ENCODE measurements at places on chromosomes 7 and 10.

- DNase-seq: no peak
Measured at GRCh38 chr7:136114966-136115762, 138.0 kb upstream of the MTPN start.

DNA sequence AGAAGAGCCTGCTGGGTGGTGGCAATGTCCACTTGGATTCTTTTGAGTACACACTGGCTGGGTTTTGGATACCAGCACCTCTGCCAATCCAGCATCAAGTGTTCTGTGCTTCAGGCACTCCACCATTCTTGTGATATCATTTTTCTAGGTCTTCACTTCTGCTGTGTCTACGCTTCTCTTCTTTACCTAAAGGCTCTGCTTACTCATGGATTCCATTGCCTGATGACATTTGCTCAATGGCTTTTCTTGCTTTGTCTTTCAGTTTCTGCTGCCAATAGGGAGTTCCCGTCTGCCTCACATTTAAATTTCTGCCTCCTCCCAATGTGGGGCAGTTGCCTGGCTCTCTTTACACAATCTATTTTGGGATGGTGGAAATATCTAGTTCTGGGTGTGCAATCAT lies 12.7 kb upstream of the PAPSS2 start:
- DNase-seq: no peak

DNA sequence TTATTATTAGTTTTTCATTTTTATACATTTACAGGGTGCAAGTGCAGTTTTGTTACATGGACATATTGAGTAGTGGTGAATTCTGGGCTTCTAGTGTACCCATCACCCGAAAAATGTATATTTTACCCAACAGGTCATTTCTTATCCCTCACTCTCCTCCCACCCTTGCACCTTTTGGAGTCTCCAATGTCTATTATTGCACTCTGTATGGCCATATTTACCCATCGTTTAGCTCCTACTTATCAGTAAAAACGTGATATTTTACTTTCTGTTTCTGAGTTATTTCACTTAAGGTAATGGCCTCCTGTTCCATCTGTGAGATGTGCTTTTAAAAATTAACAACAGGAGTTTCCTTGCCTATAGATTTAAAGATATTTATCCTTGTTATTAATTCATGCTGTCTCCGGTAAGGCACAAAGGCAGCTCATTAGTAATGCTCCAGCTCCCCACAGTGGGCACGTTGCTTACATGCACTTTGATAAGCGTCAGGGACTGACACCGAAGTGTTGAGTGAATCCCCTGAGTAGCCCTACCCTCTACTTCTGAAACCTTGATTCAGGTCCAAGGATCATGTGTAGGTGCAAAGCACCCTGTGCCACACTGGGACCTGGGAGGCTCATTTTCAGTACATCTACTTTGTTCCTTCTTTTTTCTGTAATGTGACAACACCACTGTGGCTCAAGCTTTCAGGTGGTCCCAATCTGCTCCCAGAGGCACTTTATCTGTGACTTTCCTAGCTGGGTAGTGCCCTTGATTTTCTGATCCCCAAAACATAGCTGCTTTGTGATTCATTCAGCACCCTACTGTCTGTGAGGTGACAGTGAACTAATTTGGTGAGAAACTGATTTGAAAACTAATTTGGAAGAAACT lies 27.3 kb downstream of the HYAL4 start:
- peak; percentile 63 for DNase-seq

DNA sequence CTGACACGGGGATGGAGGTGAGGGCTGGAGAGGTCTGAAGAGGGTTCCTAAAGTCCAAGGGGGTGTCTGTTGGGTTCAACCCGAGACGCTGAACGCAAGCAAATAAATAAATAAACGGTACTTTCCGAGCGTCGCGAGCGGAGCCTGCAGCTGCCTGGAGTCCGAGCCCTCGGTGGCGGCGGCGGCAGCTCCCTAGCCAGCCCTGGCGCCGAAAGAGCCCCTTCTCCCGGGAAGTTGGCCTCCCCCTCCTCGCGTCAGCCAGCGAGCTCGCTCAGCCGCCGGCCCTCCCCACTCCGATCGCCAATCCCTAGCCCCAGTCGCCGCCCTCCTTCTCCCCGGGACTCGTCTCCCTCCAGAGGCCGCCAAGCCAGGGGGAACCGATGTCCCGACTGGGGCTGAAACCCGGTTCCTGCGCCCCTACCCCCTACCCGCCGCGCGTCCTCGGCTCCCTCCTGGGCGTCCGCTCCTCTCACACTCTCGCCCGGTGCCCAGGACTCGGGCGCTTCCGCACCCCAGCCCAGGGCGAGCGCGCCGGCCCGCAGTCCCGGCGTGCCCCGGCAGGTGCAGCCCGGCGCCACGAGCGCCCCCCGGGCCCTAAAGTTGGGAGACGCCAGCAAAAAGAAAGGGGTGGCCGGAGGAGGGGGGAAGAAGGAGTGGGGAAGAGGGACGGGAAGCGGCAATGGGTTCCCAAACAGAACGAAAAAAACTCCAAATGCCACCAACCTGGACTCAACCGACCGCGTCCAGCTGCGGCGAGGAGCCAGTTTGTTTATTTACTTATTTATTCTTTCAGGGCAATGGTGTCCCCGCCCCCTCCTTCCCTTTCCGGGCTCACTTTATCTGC lies at the start of gene GFRA1:
Gene GFRA1, minus strand, starts transcription at position 767 of the 844 bp plus-strand sequence. CDS start 1,177 bp downstream, outside the sequence.
- peak; percentile 16 for DNase-seq

- DNase-seq: no peak
Measured at GRCh38 chr10:106023329-106023728, 1141.2 kb downstream of the SORCS1 start.

DNA sequence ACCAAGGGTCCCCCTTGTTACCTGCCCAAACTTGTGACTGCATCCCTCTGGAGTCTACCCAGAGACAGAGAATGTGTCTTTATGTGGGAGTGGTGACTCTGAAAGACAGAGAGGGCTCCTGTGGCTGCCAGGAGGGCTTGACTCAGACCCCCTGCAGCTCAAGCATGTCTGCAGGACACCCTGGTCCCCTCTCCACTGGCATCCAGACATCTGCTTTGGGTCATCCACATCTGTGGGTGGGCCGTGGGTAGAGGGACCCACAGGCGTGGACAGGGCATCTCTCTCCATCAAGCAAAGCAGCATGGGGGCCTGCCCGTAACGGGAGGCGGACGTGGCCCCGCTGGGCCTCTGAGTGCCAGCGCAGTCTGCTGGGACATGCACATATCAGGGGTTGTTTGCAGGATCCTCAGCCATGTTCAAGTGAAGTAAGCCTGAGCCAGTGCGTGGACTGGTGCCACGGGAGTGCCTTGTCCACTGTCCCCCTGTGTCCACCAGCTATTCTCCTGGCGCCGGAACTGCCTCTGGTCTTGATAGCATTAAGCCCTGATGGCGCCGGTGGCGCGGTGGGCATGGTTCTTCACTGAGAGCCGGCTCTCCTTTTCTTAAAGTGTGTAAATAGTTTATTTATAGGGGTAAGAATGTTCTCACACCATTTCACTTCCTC lies 19.4 kb upstream of the SH2D4B start:
- DNase-seq: no peak

DNA sequence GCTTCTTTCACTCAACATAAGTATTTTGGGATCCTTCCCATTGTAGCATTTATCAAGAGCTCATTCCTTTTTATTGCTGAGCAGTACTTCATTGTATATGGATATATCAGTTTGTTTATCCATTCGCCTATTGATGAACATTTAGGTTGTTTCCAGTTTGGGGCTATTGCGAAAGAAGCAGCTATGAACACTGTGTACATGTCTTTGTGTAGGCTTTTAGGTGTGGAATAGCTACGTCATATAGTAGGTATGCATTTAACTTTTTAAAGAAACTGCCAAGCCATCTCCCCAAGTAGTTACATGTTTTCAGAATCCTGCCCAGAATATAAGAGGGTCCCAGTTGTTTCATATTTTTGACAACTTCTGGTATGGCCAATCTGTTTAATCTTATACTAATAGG lies 468.1 kb downstream of the IPMK start:
- no peak for DNase-seq

- no peak for DNase-seq
Measured at GRCh38 chr10:79420974-79421688, 24.3 kb downstream of the ZCCHC24 start.

- DNase-seq: no peak
Measured at GRCh38 chr10:118729200-118729599, 25.6 kb downstream of the CACUL1 start.

DNA sequence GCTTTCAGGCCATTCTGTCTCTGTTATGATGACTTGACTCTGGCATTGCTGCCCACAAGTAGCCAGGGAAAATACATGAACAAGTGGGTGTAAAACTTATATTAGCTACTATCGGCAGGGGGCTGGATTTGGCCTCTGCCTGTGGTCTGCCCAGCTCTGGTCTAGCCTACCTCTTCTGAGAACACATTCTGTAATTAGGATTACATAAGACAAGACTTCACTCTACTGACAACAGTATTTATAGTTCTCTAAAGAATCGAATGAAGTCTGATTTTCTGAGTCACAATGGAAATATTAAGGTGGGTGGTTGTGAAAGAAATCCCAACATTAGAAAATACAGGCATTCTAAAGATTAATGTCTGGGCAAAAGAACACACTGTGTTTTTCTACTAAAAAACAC lies 55.5 kb downstream of the DLD start:
- no peak for DNase-seq

GRCh38 chr7:50467817-50468610 lies 17.9 kb upstream of the FIGNL1 start:
- peak; percentile 92 for DNase-seq

DNA sequence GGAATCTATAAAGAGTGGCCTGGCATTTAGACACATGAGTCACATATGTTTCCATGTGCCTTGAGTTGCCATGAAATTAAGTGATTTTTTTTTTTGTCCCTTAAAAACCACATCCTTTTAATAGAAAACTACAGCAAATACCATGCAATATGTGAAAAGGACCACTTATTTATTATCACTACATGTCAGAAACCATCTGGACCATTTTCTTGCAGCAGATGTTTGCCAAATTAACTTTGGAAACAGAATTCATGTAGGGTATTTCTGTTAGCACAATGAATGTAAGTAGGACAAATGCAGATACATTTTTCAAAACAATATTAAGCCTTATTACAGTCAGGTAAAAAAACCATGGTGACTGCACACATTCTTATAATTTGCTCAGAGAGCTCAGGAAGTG lies 230.6 kb downstream of the REEP3 start:
- no peak for DNase-seq

- no peak for DNase-seq
Measured at GRCh38 chr7:148149730-148150129, 440.8 kb upstream of the C7orf33 start.

GRCh38 chr7:51300762-51301674 lies 15.6 kb downstream of the COBL start:
- no peak for DNase-seq

DNA sequence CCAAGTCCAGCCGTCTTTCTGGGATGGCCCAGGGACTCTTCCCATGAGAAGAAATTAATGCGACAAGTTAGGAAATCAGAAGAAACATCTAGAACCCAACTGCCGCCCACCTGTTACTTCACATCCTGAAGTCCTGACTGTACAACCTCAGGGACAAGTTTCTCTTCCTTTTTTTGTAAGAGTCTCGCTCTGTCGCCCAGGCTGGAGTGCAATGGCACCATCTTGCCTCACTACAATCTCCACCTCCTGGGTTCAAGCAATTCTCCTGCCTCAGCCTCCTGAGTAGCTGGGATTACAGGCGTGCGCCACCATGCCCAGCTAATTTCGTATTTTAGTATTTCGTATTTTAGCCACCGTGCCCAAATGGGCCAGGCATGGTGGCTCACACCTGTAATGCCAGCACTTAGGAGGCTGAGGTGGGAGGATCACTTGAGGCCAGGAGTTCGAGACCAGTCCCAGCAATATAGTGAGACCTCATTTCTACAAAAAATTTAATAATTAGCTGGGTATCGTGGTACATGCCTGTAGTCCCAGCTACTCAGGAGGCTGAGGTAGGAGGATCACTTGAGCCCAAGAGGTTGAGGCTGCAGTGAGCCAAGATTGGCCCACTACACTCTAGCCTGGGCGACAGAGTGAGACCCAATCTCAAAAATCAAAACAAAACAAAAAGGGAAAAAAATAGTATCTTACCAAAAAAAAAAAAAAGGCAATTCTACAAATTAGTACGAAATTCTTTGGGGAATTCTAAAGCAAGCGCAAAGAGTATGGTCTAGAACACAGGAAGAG lies 20.8 kb downstream of the LAT2 start:
- no peak for DNase-seq

DNA sequence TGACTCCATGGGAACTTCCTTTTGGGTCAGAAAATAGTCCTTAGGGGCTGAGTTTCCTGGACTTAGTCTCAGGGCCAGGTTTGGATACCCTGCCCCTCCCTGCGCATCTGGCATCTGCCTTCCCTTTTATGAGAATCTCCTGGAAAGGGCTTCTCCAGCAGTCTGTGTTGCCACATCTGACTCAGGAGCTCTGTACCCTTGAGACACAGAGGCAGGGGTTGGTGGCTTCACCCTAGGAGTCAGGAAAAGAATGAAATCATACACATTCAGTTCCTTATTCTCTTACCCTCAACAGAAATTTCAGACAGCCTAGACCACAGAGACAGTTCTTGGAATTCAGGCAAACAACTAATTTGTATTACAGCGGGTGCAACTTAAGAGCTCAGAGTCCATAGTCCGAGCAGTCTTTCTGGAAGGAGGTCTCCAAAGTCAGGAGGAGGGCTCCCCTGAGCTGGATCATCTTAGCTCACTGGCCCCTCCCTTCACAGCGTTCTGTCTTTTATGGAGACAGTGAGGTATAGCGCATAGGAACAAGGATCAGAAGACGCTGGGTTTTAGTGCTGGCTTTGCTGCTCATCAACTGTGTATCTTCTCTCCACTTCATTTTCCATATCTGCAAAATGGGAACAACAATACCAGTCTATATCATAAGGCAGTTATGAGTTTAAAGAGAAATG lies 3.0 kb upstream of the PLAU start:
- no peak for DNase-seq

GRCh38 chr7:43729924-43730248 lies 563 bp upstream of the COA1 start:
- no peak for DNase-seq

All from COR-L47 (cell line).